ENCODE measurements at places on chromosomes 12 and 14.

DNA sequence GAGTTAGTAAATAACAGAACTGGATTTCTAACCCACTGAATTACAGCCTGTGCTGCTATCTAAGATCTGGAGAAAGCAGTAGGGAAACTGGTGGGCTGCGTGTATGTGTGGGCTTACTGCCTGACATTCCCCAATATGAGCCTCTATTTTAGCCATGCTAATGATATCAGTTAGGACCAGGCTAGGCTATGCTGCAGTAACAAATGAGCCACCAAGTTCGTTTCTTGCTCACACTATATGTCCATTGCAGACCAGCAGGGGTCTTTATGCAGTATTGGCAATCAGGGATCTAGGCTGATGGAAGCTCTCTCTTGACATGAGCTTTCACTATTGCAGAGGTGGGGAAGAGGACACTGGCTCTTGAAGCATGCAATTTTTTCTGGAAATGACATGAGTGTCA lies 40.4 kb downstream of the FOS start:
- no peak for DNase-seq

- DNase-seq: no peak
Measured at GRCh38 chr14:57519043-57519442, 25.4 kb upstream of the CCDC198 start.

DNA sequence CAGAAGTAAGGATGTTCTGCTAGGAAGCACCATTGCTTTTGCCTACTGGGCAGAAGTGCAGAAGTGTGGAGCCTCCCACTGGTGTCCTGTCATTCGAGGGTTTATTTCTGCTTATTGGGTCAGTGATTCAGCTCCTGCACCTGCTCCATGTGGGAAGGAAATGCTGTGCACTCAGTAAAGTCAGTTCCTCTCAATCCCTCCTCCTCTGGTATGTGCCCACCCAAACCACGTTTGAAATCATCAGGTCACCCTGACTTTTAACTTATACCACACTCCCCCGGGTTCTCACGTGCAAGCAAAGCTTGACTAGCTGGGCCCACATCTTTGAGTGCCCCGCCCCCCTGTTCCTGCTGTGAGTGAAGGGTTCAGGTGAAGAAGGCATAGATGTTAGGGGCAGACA lies 223.7 kb downstream of the CHST11 start:
- DNase-seq: no peak

DNA sequence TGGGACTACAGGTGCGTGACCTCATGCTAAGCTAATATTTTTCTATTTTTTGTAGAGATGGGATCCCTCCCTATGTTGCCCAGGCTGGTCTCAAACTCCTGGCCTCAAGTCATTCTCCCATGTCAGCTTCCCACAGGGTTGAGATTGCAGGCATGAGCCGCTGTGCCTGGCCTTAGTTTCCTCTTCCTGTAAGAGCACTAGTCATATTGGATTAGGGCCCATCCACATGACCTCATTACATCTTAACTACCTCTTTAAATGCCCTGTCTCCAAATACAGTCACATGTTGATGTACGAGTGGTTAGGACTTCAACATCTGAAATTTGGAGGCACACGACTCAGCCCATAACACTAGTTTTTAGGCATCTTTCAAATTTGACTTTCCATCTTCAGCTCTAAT lies 72.2 kb upstream of the RASSF3 start:
- DNase-seq: no peak

GRCh38 chr14:104919993-104920315 lies 4.7 kb upstream of the PLD4 start:
- DNase-seq: no peak

- no peak for DNase-seq
Measured at GRCh38 chr12:5417500-5417899, 14.4 kb upstream of the NTF3 start.

- DNase-seq: no peak
Measured at GRCh38 chr14:55699131-55700057, 119.4 kb downstream of the KTN1 start.

DNA sequence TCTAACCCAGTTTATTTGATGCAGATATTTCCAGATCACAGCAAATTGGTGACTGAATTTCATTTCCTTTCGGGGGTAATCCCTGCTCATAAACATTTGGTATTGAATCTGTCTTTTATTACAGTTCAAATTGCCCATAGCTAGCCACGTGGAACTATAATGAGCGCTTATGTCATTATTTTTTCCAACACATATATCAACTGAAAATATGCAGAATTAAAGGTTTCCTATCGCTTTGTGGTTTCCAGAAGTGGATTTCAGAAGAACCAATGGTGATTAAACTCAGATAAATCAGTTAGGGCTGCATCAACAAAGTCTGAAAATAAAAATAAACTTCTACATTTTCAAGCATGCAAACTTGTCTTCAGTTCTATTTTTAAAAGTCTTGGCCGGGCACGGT lies 111.9 kb downstream of the PIK3C2G start:
- DNase-seq: no peak

DNA sequence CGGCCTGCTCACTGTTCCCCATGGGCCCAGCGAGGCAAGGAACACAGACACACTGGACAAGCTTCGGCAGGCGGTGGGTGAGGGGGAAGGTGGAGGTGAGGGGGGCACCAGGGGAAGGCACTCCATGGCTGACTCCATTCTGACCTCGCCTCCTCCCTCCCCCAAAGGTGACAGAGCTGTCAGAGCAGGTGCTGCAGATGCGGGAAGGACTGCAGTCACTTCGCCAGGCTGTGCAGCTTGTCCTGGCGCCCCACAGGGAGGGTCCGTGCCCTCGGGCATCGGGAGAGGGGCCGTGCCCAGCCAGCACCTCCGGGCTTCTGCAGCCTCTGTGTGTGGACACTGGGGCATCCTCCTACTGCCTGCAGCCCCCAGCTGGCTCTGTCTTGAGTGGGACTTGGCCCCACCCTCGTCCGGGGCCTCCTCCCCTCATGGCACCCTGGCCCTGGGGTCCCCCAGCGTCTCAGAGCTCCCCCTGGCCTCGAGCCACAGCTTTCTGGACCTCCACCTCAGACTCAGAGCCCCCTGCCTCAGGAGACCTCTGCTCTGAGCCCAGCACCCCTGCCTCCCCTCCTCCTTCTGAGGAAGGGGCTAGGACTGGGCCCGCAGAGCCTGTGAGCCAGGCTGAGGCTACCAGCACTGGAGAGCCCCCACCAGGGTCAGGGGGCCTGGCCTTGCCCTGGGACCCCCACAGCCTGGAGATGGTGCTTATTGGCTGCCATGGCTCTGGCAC lies 10.6 kb downstream of the MCRS1 start:
- no peak for DNase-seq

- DNase-seq: no peak
Measured at GRCh38 chr14:89265234-89265633, 151.8 kb downstream of the FOXN3 start.

DNA sequence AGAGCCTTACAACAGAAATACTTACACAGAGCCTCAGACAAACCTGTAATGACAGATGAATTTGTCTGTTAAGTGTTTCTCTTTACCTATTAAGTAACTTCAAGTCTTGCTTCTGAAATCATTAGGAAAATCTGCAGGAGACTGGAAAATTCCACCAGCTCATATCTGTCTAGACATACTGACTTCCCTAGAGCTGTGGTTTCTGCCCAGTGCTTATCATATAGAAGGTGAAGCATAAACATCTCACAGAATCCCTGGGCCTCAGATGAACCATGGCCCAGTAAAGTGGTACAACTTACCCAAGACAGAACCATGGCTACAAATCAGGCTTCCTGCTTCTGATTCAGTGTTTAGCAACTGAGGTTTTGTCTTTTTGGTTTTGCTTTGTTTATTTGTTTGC lies 91.6 kb downstream of the EGLN3 start:
- no peak for DNase-seq

- DNase-seq: no peak
Measured at GRCh38 chr14:74856366-74856765, 19.6 kb downstream of the PROX2 start.

DNA sequence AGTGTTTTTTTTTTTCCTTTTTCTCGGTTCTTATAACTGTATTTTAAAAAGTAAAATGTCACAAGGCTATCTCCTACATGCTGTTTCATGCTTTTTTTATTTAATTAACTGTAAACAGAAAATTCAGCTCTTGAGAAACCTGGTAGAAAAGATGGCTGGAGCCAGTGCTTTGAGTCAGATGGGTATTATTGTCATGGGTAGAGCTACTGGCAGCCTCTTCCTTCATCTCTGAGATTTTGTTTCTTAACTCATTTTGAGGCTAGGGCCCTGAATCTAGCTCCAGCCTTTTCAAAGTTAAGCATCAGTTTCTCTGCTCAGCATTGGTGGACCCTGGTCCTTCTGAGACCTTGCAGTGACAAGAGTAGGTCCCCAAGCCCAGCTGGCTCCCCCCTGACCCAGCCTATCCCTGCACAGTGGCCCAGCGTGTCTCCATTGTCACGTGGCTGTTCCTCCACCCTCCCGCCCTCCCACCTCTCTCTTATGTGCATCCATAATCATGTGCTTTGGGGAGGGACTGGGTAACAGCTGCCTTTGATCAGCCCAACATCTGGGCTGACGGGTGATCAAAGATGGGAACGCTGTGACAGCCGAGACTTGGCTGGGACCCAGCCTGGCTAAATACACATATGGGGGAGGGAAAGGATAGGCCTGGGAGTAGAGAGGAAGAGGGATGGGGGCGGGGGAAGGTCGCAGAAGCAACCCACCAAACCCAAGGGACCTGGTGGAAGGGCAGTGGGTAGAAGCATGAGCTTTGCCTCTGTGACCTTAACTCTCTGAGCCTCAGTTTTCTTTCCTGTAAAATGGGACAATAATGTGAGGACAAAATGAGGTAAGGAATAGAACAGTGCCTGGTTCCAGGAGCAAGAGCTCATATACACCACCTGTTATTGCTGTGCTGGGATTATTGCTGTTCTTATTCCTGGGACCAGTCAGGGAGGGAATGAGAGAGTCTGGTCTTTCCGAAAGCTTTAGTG lies 24.4 kb upstream of the RBM19 start:
- no peak for DNase-seq

- peak; percentile 4 for DNase-seq
Measured at GRCh38 chr14:37985826-37986470, 221.8 kb upstream of the SSTR1 start.
